ENCODE measurements at places on chromosomes 5 and 9.

- no peak for DNase-seq
These were observed 150.8 kb downstream of the MTRR start for GRCh38 chr5:8019719-8020218.

DNA sequence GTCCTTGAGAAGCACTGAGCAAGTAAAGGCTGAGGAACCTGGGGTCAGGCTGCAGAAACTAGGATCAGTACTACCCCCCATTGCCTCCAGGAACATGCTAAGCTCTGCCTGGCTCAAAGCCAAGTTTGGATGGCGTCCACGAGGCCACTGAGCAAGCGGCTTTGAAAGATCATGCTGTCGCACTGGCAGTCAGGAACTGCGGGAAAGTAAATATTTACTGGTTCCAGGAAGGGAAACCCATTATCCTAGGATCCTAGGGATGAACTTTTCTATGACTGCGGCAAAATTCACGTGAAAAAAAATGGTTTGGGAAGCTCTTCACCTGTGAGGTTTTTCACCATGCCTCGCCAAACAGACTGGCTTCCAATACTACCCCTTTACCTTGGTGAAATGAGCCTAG lies 75.3 kb upstream of the PJA2 start:
- DNase-seq = peak; percentile 38

- no peak for DNase-seq
These were observed 156.3 kb downstream of the HMHB1 start for GRCh38 chr5:143968071-143968878.

- no peak for DNase-seq
These were observed 49.6 kb upstream of the CTXN3 start for GRCh38 chr5:127599320-127599719.

- DNase-seq = no peak
These were observed 9.8 kb downstream of the LURAP1L start for GRCh38 chr9:12784461-12785259.
